Fibroblast of the aortic adventitia (primary cell): ENCODE measurements at places on chromosomes 4 and X.
A peak's percentile ranks its signal among the peaks of the same experiment; 100 is the strongest.

DNA sequence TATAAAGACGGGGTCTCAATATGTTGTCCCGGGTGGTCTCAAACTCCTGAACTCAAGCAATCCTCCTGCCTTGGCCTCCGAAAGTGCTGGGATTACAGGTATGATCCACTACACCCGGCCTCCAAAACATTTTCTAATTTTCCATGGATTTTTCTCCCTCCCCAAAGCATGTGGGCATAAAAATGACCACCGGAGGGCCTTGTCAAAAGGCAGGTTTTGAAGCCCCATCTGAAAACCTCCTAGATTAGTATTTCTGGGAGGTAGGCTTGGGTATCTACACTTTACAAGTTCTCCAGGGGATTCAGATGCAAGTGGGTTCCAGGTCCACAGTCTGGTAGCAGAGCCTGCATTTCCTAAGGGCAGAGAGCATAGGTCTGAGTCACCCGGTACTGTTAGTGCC is 1.4 kb upstream of the GPR173 start:
- peak; percentile 39 for DNase-seq

- peak; percentile 44 for DNase-seq
Measured at GRCh38 chrX:47562615-47563243, 1.7 kb downstream of the ARAF start.

- no peak for DNase-seq
Measured at GRCh38 chr4:47643845-47644244, 158.8 kb downstream of the ATP10D start.

DNA sequence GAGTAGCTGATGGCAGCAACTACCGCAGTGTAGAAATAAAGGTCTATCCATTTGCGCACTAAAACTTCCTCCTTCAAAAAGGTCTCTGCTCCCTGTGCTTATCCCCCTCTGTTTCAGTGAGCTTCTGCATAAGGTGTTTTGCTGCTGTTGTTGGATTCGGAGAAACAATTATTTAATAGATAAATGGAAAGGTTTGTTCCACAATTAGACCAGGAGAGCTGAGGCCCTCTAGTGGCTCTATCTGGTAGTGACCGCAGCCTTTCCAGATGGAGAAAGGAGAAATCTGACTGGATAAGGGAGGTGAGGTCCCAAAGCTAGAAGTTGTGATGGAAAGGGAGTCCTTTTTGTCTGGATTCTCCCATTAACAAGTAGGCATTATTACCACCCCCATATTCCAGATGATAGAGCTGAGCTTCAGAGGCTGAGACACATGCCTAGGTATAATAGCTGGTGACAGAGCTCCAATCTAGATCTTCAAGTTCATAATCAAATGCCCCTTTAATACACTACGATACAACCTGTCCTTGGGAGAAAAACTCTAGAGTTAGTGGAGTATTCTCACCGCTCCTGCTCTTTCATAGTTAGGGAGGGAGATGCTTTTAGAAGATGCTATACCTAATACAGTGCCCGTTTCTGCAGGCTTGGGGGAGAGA is 5.1 kb upstream of the GABRQ start:
- DNase-seq, result peak; percentile 57

DNA sequence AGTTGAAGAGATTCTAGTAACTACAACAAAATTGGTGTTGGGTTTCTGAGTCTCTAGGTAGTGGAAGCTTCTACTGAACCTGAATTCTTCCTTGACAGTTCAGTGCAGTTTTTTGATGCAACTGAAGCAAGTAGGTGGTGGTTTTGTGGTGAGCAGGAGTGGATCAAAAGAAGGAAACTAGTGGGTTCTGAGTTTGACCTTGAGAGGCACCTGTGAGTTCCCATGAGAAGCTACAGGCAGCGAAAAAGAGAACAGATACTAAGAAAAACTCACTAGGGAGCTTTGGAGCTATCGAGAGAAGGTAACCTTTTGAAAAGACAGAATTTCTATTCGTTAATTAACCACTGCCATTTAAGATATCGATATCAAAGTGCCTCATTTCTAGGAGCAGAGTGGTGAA is 145.2 kb downstream of the PDHA2 start:
- DNase-seq, result no peak

DNA sequence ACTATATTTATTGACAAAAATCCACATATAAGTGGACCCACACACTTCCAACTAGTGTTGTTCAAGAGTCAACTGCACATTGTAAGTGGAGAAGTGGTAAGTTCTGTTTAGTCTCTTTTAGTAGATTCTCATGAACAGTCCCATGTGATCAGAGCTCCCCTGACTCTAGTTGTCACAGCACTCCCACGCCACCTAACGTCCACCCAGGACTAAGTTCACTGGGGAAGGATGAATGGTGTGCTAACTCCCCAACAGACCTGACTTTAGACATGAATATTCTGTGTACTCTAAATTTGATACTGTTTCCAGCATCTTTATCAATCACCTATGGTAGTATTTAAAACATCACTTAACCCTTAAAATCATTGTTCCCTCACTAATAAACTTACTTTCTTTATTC is 59.8 kb downstream of the PACRGL start:
- DNase-seq, result no peak

DNA sequence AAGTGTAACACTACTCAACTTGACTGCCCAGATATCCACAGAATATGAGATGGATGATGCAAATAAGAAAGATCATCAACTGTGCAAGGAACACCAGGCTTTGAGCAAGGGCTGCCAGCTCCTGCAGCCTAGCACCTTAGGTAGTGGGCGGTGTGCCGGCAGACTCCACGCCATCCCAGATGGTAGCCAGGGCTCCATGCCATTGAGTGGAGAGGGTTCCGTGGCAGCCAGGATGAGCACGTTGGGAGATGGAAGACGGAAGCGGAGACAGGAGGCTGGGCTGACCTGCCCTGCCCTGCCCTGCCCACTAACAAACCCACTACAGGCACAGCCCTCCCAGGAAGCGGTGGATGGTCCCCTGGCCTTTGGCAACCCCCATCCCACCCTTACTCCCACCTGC is 51.9 kb downstream of the TMPRSS11F start:
- DNase-seq, result no peak

DNA sequence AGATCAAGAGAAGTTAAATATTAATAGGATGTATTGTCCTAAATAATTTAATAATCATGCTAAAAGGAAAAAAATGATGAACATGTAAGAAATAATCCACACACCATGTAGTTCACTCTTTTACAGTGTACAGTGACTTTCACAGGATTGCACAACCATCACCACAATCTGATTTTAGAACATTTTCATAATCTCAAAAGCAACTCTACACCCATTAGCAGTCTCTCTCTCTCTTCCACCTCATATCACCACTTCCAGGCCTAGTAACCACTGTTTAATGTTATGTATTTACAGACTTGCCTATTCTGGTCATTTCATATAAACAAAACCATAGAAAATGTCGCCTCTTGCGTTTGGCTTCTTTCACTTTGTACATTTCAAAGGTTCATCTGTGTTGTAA is 153.4 kb downstream of the FSTL5 start:
- DNase-seq, result no peak

GRCh38 chr4:104615496-104615895 is 120.8 kb upstream of the CXXC4 start:
- DNase-seq, result no peak

DNA sequence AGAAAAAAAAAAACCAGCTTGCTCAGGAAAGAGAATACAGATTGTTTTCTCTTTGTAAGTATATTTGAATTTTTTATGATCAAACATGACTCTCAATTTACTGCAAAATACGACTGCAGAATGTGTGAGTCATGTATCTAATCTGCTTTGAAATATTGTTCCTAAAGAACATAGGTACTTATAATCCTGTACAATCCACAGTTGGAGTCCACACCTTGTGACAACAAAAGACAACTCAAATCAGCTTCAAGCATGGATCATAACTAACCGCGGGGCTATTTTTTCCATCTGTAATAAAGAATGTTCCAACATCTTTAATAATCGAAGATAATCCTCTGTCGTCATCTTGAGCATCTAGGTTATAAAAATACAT is 77.8 kb upstream of the STIM2 start:
- DNase-seq, result peak; percentile 21

- DNase-seq, result peak; percentile 14
Measured at GRCh38 chrX:103791826-103792485, 15.3 kb downstream of the PLP1 start.

DNA sequence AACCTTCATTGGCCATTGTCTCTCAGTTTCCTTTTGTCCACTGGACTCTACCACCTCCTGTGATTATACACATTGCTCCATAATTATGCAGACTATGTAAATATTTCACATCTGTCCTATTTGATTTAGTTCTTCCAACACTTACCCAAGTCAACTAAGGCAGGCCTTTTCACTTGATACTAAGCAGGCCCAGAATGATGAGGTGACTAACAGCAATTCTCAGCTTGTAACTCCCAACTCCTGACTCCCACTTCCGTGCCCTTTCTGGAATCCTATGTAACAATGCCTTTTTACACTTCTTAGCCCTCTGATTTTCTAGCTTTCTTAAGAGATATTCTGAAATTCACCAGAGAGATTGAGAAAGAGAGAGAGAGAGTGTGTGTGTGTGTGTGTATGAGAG is 6.6 kb downstream of the PAK3 start:
- DNase-seq, result no peak

- DNase-seq, result peak; percentile 41
Measured at GRCh38 chr4:2963966-2964471, 648 bp downstream of the GRK4 start.

GRCh38 chr4:83692028-83692427 is 156.1 kb downstream of the GPAT3 start:
- no peak for DNase-seq

GRCh38 chr4:129903861-129904260 is 807.9 kb downstream of the C4orf33 start:
- DNase-seq, result no peak

DNA sequence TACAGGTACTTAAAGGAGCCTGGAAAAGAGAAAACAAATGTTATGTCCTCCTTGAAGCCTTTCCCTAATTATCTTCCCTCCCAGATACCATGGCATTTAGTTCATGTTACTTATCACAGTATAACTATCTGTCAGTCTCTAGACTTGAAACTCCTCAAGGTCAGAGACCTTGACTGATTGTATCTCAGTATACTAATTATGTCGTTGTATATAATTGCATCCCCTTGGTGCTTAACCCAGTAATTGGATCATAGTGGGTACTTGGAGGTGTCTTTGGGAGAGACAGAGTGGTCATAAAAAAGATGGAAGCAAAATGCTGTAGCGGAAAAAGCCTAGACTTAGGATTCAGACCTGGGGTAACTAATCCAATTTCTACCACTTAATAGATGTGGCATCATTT is 8.1 kb downstream of the IGBP1 start:
- DNase-seq, result no peak

DNA sequence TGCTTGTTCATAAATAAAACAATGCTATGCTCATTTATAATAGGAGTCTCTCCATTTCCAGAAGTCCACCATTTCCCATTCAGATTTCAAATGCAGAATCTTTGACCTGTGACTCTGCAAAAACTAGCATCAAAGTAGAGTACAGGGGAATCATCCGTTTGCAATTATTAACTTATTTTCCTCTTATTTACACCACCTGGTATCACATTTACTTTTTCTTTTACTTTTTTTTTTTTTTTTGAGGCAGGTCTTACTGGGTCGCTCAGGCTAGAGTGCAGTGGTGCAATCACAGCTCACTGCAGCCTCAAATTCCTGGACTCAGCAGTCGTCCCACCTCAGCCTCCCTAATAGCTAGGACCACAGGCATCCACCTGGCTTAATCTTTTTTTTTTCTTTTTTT is 37.6 kb downstream of the RBM47 start:
- DNase-seq, result no peak

- peak; percentile 70 for DNase-seq
Measured at GRCh38 chrX:136259543-136259942, 8.3 kb upstream of the MAP7D3 start.

- DNase-seq, result no peak
Measured at GRCh38 chr4:3220476-3221183, 28.3 kb upstream of the MSANTD1 start.

DNA sequence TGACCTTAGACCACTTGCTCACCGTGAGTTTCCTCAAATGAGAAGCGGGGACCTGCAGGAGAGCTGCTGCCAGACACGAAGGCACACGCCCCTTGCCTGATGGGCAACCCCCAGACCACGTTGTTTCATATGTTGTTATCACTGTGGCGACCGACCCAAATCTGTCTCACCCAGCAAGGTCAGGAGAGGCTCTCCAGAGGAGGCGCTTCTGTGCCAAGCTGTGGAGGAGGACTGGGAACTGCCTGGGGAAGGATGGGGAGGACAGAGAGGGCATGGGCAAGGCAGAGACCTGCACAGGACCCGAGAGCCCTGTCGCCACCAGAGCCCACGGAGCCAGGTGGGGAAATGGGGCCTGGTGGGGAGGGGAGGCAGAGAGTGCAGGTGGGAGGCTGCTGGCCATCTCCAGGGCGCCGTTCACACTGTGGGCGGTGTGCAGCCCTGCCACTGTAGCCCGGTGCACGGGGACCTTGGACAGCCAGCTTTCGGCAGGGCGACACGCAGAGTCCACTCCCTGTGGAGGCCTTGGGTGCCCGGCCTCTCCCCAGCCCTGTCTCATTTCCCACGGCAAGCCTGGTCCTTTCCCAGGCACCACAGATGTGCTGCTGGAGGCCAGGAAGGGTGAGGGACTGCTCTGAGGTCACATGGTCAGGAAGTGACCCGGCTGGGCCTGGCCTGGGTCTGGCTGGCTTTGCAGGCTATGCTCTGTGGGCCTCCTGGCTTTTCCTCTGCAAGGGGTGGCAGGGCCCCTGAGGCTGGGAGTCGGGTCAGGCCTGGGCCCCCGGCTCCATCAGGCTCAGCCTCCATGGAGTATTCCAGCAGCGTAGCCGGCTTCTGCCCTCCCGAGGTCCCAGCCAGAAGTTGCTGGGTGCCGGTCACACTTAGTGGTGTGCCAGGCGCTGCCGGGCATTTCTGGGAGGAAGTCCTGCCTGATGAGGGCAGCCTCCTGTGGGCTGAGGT is 3.2 kb downstream of the HTRA3 start:
- DNase-seq, result peak; percentile 32

GRCh38 chrX:22206781-22207180 is 65.9 kb upstream of the CBLL2 start:
- no peak for DNase-seq

GRCh38 chrX:50402886-50403285 is 67.7 kb downstream of the DGKK start:
- no peak for DNase-seq

DNA sequence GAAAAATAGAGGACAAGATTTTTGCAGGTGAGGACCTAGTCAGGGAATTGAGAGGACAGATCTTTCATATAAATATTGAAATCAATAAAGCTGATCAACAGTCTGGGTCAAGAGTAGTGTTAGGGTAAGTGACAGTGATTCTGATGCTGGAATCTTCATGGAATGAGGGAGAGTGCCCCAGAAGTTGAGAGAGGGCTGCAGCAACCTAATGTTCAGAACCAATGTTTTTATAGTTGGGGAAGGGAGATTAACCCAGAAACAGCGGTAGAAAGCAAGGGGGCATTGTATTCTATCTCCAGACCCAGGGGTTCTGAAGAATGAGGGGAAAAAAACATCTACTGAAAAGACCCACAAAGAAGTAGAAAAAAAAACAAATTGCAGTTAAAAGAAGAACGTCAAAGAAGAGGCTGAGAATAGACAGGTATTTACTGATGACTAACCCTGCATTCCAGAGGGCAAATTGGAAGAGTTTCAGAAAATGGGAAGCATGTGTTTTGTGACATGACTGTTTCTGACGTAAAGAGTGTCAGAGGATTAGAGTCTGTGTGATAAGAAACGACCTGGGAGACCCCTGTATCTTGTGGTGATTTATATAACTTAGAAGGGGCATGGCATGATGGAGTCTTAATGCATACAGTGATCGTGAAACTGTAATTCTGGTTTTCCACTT is 819.6 kb upstream of the EPHA5 start:
- DNase-seq, result peak; percentile 95
